ENCODE measurements at places on chromosomes 16 and 17.
A peak's percentile ranks its signal among the peaks of the same experiment; 100 is the strongest.

DNA sequence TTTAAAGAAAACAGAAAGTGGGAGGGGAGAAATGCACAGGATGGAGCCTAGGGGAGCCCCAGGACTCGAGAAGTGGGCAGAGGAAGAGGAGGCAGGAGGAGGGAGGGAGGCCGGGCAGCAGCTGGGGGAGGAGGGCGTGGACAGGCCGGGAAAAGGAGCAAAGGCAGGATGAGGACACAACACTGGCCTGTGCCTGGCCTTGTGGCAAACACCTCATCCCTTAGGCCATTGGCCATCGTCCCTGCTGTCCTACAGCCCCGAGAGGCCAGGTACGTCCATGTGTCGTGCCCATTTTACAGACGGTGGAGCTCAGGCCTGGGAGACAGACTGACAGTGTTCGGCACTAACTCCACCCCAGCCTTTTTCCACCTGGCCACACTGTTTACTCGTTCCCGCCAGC is 15.9 kb downstream of the JPH3 start:
- DNase-seq = no peak

DNA sequence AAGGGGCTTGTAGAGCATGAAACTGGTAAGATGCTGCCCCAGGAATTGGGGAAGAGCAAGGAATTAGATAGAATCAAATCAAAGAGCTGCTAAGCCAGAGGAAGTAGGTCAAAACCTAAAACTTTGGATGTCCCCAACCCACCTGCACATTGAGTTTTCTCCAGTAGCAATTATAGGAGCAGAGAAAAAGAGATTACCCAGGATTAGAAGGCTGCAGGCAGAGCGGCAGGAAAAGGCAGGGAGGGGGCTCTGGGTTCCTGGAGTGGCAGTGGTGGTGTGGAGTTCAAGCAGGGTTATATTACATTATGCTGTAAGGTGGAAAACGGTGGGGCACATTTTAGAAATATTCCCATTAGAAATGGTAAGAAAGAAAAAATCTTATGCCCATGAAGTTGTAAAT is 68.3 kb downstream of the KSR1 start:
- no peak for DNase-seq

GRCh38 chr16:88058136-88058535 is 106.9 kb downstream of the BANP start:
- no peak for DNase-seq

- DNase-seq = no peak
Measured at GRCh38 chr16:50393416-50393815, 24.6 kb upstream of the BRD7 start.

DNA sequence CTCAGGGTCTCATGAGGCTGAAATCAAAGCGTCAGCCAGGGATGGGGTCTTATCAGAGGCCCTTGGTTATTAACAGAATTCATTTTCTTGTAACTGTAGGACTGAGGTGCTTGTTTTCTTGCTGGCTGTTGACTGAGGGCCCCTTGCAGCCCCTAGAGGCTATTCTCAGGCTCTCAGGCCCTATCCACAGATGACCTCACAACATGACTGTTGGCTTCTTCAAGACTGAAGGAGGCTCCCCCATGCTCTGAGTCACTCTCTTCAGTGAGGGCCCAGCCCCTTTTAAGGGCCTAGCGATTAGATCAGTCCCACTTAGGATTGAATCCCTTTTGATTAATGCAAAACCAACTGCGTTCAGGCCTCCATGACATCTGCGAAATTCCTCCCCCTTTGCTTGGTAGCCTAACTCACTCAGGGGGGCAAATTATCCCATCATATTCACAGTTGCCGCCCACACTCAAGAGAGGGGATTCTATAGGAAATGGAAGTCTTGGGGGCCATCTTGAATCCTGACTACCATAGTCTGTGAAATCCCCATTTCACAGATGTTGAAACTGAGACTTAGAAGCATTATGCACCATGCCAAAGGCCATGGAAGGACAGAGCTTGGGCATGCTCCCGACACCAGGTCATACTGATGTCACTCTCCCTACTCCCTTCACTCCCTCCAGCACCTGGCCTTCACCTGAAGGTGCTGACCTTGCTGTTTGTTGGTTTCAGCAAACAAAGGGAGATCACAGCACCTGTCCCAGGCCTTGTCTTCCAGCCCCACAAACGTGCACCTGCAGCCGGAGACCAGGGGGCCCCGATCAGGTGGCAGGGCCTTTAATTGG is 592.3 kb downstream of the MAF start:
- no peak for DNase-seq

- DNase-seq = peak; percentile 55
Measured at GRCh38 chr17:17570140-17570797, 21.2 kb downstream of the PEMT start.

DNA sequence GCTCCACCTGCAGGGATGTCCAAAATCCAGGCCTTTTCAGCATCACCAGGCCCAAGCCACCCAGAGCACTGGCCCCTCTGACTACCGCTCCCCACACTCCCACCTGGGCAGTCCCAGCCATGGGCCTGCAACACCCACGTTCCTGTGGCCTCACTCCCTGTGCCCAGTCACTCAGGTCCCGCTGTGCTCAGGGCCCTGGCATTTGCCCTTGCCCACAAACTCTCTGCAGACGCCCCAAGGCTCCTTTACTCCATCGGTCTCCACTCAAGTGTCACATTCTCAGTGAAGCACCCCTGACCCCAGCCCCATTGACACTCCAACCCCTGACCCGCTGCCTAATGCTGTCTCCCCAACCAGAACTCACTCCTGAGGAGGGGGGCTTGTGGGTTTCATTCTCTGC is 23.6 kb downstream of the MPG start:
- DNase-seq = no peak

- DNase-seq = no peak
Measured at GRCh38 chr16:61836804-61837393, 199.3 kb downstream of the CDH8 start.

DNA sequence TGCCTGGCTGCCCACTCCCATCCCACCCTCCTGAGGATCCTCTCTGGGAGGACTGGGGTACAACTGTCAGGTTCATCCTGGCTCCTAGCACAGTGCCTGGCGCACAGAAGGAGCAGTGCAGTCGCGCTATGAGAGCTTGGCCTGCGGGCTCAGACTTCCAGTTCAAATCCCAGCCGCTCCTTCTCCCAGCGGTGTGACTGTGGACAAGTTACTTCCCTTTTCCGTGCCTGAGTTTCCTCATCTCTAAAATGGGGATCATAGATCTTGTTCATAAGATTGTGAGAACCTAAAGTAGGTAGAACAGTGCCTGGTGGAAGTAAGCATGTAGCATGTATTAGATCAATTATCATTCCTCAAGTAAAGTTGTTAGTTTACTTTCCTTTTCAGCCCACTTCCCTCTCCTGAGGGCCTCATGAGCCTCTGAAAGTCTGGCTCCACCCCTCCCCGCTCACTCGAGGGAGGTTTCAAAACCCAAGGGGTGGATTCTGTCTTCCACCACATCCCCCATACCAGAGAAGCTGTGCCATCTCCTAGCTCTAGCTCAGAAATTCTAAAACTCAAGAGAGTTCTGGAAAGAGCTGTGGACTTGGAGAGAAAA is 19.9 kb upstream of the COL1A1 start:
- DNase-seq = no peak

DNA sequence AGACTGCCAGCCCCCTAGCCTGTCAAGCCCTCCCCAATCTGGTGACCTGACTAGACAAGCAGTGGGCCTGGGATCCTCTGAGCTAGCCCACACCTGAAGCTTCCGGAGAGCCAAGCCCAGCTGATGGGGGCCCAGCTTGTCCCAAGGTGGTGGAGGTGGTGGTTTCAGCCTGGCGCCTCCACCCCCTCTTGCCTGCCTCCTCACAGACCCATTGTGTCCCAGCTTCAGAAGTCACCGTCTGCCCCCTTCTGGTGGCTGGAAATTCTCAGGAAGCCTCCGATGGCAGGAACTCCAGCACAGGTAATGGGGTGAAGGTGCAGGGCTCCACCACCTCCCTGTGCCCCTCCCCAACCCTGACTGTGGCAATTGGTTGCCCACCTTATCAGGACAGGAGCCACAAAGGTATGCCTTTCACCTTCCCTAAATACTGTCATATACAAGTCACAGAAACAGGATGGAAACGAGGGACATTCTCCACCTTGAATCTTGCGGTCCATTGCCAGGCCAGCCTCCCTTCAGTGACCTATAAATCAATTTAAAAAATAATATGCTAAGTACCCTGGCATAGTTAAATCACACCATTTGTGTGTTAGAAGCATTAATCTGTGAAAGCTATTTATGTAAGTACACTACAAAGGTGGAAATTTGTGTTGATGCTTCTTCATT is 66.0 kb upstream of the ZNF423 start:
- DNase-seq = peak; percentile 88
